IPS-NIHi11 (cell line): ENCODE measurements at places on chromosomes 3 and 15.

- no peak for DNase-seq
These were observed 101.9 kb downstream of the GLDN start for GRCh38 chr15:51443282-51443914.

- DNase-seq = no peak
These were observed 258.3 kb downstream of the DIPK2A start for GRCh38 chr3:144229953-144230352.

- DNase-seq = no peak
These were observed 261.3 kb upstream of the ICE2 start for GRCh38 chr15:60740231-60740630.

DNA sequence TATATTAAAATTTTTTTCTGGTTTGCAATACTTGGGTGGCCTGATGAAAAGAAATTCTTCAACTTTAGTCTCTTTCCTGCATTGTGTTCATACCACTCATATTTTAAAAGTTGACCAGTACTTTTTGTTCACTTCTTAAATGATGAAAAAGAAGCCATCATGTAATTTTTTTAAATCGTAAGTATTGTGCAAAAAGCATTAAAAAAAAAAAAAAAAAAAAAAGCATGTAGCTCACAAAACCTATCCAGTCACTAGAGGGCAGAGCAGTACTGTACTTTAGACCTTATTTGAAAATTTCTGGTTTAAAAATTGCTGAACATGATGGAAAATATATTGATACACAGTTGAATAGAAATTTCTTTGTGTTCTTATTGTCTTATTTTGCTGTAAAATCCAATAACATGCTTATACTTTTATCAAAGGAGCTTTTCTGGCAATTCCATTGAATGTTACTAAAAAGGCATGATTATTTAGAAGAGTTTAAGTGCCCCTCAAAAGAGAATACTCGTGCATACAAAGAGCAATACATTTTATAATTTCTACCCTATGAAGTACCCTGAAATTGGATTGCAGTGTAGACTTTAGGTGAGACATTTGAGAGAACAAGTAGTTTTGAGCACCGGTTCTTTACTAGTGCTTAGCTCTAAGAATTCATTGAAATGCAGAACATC, 137.7 kb downstream of the BBX start:
- no peak for DNase-seq

DNA sequence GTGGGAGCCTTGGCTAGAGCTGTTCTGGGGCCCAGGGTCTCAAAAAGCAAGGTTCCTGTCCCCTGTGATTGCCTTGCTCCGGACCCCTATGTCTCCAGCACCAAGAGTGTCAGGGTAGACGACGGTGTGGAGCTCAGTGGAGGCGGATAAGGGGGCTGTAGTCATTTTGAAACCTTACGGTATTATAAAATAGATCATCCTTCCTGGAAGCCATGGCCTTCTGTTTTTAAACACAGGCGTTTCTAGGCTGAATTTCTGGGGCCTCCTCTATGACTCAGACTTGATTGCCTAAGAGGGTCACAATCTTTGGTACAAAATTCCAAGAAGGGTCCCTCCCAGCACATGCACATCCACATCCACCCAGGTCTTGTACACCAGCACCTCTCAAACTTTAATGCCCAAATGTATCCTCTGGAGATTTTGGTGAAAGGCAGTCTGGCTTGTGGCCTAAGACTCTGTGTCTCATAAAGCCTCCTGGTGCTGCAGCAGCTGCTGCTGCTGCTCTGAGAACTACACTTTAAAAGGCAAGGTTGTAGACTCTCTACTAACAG, 70.5 kb upstream of the XCR1 start:
- DNase-seq = no peak

GRCh38 chr3:32422943-32423342, 31.3 kb downstream of the CMTM7 start:
- DNase-seq = no peak

DNA sequence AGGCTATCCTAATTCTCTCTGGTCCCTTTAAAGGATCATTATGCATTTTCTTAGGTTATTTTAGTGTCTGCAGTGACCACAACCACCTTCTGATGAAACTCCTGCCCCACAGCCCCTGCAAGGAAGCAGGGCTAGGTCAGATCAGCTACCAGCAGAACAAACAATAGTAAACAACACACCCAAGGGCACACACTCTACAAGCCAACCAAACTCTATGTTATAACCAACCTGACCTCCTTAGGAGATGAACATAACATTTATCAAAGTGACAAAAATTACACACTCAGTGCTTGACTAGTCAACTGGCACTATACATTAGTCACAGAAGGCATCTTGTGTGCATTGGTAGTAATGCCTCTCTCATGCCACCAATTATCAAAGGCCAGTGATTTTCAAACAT, 17.3 kb downstream of the DENND6A start:
- no peak for DNase-seq
